ENCODE measurements at places on chromosomes 6 and 20. TPM values are rescaled to one million over a fixed set of nuclear protein-coding genes. Genes with fewer than 3 reads are reported as not detected.

DNA sequence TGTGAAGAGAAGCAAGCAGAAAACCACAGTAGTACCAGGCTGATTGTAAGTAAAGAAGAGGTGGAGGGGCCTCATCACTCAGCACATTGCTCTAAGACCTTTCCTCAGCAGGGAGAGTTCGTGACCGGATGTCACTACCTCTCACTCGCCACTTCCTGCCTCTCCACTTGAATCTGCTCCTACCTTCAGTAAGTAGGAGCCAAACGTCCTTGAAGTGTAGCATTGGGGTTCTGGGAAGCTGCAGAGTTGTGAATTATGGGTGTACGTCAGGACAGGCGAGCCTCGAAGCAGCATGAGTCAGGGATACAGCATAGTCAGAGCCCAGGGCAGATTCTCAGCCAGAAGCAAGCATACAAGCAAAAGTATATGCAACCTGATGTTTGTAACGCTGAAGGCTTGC is 224.9 kb downstream of the PHACTR1 start:
- no peak for DNase-seq

- DNase-seq: no peak
These were observed 67.0 kb downstream of the SRC start for GRCh38 chr20:37413023-37413334.

DNA sequence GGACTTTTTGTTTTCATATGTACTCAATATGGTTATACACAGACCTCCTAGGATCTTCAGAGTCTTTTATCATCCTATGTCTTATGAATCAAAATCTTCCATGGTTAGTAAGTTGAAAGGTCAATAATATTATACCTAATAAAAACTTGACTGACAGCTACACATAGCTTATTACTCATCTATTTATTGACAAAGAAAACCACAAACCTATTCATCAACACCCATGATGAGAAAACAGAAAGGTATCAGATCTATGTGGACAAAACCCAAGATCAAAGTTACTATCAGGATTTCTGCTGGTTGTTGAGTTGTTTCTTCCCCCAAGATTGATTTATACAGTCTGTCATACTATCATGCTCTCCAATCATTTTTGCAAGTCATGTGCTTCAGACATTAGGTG is 460.1 kb upstream of the MANEA start:
- no peak for DNase-seq

DNA sequence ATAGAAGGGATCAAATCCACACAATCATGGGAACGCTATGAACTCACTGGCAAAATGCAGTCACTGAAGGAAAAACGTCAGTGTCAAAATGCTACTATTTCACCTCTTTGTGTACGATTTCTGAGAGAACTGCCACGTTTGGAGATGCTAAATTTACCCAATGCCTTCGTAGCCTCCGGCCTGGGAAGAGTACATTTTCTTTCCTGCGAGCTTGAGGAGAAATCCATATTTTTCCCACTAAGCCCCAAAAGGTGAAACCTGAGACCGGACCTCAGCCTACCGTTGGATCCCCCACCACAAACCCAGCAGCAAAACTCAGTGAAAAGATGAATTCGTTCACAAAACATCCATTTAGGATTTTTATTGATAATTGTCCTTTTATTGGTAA is 131.7 kb downstream of the GPX5 start:
- DNase-seq: no peak

- DNase-seq: no peak
These were observed 87.9 kb upstream of the CNKSR3 start for GRCh38 chr6:154598399-154598798.

GRCh38 chr6:134288538-134289203 is 29.2 kb downstream of the SGK1 start:
- DNase-seq: no peak

- DNase-seq: no peak
These were observed 55.7 kb upstream of the FERMT1 start for GRCh38 chr20:6178537-6178936.

DNA sequence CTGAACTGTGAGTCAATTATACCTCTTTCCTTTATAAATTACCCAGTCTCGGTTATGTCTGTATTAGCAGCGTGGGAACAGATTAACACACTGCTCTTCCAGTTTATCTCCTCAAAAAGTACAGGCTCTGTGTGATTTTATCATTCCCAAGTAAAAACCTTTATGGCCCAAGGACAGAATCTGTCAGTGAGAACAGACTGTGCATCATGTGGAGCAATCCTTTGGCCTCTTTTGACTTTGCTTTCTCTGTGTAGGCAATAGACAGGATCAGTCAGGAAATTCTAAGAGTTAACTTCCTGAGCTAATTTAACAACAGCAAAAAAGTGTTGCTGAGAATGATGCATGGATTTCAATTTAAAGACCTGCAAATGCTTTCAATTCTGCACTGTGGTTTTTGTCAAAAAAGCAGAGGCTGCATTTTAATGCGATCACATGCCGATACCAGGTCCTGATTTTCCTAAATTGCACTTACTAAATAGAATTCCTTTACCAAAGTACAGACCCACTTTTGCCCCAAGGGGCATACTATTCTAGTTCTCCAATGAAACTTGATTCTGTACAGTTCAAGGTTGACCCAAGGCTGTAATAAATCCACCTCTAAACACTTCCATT is 246.7 kb upstream of the MARCKS start:
- DNase-seq: no peak

DNA sequence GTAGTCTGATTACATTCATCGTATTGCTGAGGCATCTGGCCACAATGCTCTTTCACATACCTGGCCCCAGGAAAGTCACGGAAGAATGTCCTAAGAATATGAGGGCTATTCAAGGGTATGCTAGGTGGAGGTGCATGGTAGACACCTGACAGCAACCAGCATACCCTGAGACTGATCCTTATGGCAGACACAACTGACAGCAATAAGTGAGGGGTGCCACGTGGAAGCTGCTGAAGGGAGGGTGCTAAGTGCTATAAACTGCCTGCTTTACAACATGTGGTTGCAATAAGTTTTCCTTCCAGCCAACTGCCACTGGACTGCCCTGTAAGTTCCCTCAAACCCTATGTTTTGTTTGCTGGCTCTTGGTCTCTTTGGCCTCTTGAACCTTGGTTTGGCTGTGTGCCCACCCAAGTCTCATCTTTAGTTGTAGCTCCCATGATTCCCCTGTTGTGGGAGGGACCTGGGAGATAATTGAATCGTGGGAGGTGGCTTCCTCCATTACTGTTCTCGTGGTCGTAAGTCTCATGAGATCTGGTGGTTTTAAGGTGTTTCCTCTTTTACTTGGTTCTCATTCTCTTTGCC is 201.3 kb upstream of the MOCS1 start:
- DNase-seq: no peak

Gene SPATA25
- total RNA-seq: 1.1 TPM

- no peak for DNase-seq
These were observed 104.0 kb upstream of the PRSS16 start for GRCh38 chr6:27143474-27144026.

GRCh38 chr6:14476793-14477531 is 359.4 kb downstream of the CD83 start:
- no peak for DNase-seq

GRCh38 chr6:87071683-87072082 is 23.2 kb downstream of the CGA start:
- no peak for DNase-seq

GRCh38 chr6:74925683-74926082 is 280.2 kb downstream of the COL12A1 start:
- DNase-seq: no peak

Gene SLC22A1
- total RNA-seq: 2.6 TPM

- DNase-seq: peak; percentile 94
These were observed at the start of gene PRDM1 for GRCh38 chr6:106085984-106086813. TSS of gene PRDM1 (plus strand) at chr6:106086336. CDS start at chr6:106086554, 218 bp downstream.

GRCh38 chr6:87199787-87200186 is 44.4 kb downstream of the ZNF292 start:
- DNase-seq: no peak

Gene TRERF1
- 5.6 TPM for total RNA-seq

GRCh38 chr6:75488033-75488432 is 5.6 kb downstream of the FILIP1 start:
- no peak for DNase-seq

DNA sequence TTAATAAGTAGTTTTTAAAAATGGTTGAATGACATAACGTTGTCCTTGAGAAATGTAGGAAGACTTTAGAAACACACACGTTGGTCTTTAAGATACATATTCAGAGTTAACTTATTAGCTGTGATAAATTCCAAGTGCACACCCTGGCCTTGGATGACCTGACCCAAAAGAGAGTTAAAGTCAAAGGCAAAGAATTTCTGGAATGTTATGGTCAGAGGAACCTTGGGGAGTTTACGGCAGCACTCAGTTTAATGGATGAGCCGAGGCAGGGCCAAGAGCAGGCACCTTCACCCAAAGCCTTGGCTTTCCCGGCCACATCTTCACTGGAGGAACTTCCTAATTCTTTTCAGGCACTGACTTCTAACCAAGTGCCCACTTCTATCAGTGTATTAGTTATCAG is 200.5 kb downstream of the SMOC2 start:
- no peak for DNase-seq

- DNase-seq: no peak
These were observed 19.9 kb downstream of the CST9L start for GRCh38 chr20:23548408-23548807.

Gene ZNF391
- 2.0 TPM for total RNA-seq

- no peak for DNase-seq
These were observed 13.6 kb downstream of the RIPOR2 start for GRCh38 chr6:24922170-24922569.

Gene NKAIN2
- total RNA-seq: 0.12 TPM

DNA sequence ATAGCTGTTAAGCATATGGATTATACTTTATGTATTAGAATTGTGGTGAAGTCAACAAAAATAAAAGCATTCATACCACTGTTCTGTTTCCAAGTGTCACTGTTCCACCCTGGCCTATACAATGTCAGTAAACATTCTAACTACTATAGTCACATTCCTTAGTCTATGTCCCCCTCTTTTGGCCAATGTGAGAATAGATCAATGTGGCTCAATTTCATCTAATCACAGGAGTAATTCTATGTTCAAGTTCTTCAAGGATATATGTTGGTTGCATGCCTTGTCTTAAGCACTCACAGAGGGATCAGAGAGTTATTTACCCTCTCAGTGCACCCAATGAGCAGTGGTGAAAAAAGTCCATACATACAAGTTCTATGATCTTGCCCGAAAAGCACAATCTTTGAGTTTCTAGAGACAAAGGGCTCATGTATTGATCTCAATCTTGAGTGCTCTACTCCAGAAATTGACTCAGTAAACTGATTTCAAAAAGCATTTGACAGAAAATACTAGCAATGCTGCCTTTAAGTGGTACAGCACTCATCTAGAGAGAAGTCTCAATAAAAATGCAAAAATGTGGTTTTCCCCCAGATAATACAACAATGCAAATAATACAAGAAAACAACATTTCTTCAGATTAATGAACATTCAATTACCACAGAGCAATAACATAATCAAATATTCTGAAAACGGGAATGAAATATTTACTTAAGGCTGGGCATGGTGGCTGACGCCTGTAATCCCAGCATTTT is 16.5 kb downstream of the SMLR1 start:
- no peak for DNase-seq

Gene RSPO3
- total RNA-seq: 8.0 TPM

DNA sequence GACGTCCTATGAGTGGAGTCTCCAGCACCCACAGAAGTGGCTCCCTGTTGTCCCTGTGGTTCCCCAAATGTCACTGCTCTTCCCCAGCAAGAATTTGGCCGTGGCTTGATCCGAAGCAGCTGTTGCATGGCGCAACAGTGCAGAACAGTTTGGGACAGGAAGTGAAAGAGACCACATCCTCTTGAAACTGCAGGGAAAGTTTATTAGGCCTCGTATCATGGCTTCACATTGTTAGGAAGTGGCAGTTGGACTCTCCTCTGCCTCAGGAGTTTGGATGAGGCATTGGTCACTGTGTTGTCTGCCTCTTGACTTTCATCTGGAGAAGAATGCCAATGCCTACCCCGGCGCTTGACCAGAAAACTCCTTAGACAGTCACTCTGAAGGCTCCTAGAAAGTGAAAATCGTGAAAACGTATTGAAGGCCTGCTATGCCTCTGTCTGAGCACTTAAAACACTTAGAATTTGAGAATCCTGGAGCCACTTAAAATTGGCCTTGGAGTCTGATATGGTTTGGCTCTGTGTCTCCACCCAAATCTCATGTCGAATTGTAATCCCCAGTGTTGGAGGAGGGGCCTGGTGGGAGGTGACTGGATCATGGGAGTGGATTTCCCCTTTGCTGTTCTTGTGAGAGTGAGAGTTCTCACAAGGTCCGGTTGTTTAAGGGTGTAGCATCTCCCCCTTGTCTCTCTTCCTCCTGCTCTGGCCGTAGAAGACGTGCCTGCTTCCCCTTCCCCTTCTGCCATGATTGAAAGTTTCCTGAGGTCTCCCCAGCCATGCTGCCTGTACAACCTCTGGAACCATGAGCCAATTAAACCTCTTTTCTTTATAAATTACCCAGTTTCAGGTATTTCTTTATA is 334.9 kb upstream of the JARID2 start:
- peak; percentile 79 for DNase-seq

DNA sequence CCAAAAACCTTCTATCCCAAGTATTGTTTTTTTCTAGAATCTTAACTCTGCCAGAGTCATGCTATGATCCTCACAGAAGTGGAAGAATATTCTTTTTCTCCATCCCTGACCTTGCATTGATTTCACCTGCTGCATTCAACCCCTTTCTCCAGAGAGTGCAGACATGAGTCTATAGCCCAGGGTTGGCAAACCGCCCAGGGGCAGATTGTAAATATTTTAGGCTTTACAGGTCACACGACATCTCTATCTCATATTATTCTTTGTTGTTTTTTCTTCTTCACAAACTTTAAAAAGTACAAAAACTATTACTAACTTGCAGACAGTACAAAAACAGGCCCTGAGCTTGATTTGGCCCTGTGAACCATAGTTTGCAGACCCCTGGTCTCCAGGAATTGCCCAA is 112.1 kb upstream of the ASF1A start:
- no peak for DNase-seq

- DNase-seq: no peak
These were observed 172.6 kb upstream of the PHACTR1 start for GRCh38 chr6:12543953-12544352.

GRCh38 chr6:149111556-149112115 is 205.9 kb upstream of the TAB2 start:
- DNase-seq: no peak

- no peak for DNase-seq
These were observed 28.8 kb downstream of the RWDD2A start for GRCh38 chr6:83221889-83222479.

GRCh38 chr6:132511831-132512220 is 1.1 kb downstream of the STX7 start:
- DNase-seq: no peak

Measured in lower lobe of right lung (tissue), 2 donors.